ENCODE measurements at places on chromosomes 13 and 19.

DNA sequence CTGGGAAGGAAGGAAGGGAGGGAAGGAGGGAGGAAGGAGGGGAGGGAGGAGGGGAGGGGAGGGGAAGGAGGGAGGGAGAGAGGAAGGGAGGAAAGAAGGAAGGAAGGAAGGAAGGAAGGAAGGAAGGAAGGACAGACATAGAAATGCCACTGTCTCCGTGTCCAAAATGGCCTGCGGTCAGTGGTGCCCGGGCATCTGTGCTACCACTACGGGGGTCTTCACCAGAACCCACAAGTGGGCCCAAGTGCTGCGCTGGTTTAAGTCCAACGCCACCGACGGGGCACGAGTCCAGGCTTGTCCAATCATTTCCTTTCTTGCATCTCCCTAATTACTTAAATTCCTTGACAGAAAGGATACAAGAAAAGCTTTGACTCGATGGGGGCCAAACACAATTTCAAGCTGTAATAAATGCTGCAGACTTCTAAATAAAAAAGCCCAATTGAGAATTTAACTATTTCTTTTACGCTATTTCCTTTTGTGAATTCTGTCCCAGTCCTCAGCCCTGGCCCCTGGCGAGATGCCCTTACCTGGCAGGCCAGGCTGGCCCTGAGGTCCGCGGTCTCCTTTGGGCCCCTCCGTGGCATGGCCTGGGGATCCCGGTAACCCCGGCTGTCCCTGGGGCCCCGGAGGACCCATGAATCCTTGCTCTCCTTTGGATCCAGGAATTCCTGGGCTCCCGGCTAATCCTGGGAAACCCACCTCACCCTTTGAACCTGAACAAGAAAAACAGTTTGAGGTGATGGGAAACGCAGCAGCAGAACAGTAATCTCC lies 136.8 kb downstream of the COL4A1 start:
- H3K27me3 ChIP-seq, result no peaks in the 10 kb centered on the region
- DNase-seq, result no peak
- no peaks in the 10 kb centered on the region for H3K4me1 ChIP-seq

- no peak for DNase-seq
- no peak overlapping the region for H3K4me3 ChIP-seq
- H3K27me3 ChIP-seq, result no peaks in the 10 kb centered on the region
- H3K36me3 ChIP-seq, result no peaks in the 10 kb centered on the region
- no peaks in the 10 kb centered on the region for H3K4me1 ChIP-seq
Observed at GRCh38 chr13:76667551-76667950, 218.7 kb downstream of the KCTD12 start.

- no peak overlapping the region for H3K27ac ChIP-seq
- DNase-seq, result peak; percentile 91
- H3K27me3 ChIP-seq, result peaks cover 28% of the 10 kb centered on the region
- peaks cover 41% of the 10 kb centered on the region for H3K4me1 ChIP-seq
Observed at GRCh38 chr19:47240996-47241918, 10.3 kb upstream of the BBC3 start.

- peak within 1 kb of the TSS; percentile 70 for H3K4me3 ChIP-seq
- peak; percentile 71 for DNase-seq
Observed at GRCh38 chr19:33064792-33065550, at the start of gene RHPN2. TSS of gene RHPN2 (minus strand) at chr19:33064888. CDS start at chr19:33064852, 36 bp downstream.

GRCh38 chr19:18399008-18399407 lies 1.6 kb upstream of the LRRC25 start:
- H3K27me3 ChIP-seq, result peaks cover 61% of the 10 kb centered on the region
- H3K4me3 ChIP-seq, result no peak overlapping the region
- H3K4me1 ChIP-seq, result peaks cover 21% of the 10 kb centered on the region
- DNase-seq, result no peak

DNA sequence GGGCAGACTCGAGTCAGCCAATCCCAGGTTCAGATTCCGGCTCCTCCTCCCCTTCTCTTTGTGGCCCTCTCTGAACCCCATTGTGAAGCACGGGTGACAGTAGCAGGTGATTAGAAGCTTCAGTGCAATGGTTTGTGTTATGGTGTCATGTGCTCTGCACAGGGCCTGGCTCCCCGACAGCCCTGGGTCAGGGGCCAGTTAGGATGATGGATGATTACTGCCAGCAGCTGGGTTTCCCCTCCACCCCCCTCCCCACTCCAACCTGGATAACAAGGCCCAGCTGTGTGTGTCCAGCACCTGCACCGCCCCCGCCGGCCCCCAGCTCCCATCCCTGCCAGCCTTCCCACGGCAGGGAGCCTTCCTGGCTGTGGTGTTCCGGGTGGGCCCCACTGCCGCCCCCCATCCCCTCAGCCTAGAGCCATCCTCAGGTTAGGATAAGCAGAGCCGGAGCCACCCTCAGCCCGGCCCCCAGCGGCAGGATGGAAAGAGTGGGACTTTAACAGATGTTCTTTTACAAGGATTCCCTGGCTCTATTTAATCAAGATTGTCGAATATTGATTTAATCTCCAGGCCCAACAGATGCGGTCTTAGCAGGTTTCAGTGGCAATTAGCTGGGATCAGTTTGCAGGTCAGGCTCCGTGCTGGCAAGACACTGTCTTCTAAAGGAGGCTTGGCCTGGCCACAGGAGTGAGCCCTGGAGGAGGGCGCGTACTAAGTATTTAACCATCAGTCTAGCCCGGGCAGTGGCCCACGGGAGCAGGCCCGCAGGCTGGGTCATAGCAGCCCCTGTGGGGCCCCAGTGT lies 156.2 kb downstream of the SIPA1L3 start:
- H3K36me3 ChIP-seq, result peaks cover 3% of the 10 kb centered on the region
- no peak for DNase-seq
- no peak overlapping the region for H3K27ac ChIP-seq
- H3K4me3 ChIP-seq, result no peak overlapping the region
- H3K4me1 ChIP-seq, result peaks cover 22% of the 10 kb centered on the region

GRCh38 chr13:53073711-53074110 lies 45.1 kb downstream of the OLFM4 start:
- no peaks in the 10 kb centered on the region for H3K4me1 ChIP-seq
- H3K27ac ChIP-seq, result no peak overlapping the region
- no peak for DNase-seq
- no peak overlapping the region for H3K4me3 ChIP-seq
- H3K27me3 ChIP-seq, result no peaks in the 10 kb centered on the region
- no peaks in the 10 kb centered on the region for H3K36me3 ChIP-seq

- H3K4me1 ChIP-seq, result no peaks in the 10 kb centered on the region
- no peaks in the 10 kb centered on the region for H3K27me3 ChIP-seq
- no peak overlapping the region for H3K4me3 ChIP-seq
- H3K27ac ChIP-seq, result no peak overlapping the region
- DNase-seq, result no peak
Observed at GRCh38 chr19:29029268-29029958, 183.5 kb downstream of the UQCRFS1 start.

DNA sequence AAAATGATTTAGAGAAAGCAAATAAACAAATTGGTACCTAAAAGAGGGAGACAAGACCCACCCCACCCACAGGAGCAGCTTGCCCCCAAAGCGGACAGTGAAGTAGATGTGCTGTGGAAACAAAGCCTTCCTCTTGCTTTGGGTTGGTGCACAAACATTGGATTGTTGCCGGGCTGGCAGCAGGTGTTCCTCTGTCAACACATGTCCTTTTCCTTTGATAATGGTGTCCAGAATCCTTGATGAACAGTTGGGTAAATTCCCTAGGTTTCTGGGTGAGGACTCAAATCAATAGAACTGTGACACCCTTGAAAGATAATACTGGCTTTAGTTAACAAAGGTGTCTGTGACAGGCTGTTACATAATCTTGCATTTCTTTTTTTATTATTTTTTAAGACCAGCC lies 311.8 kb downstream of the SPRY2 start:
- H3K36me3 ChIP-seq, result no peaks in the 10 kb centered on the region
- H3K4me3 ChIP-seq, result no peak overlapping the region
- no peak for DNase-seq
- no peaks in the 10 kb centered on the region for H3K4me1 ChIP-seq

DNA sequence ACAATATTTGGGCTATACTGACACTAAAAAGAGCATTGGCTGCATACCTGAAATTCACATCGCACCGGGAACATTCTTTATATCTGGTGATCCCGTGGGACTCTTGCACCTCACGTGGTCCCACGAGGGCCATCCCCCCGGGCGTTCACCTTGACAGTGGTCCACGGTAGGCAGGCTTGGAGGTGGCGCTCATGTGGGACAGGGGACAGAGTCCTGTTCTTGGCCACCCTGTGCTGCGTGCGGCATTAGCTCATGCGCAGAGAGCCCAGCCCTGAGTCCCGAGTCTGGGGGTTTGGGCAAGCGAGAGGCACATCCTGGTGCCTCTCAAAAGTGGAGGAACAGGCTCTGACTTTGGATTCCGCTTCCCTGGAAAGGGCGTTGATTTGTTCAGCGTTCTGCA lies 7.5 kb downstream of the GAMT start:
- no peak overlapping the region for H3K27ac ChIP-seq
- peaks cover 11% of the 10 kb centered on the region for H3K4me1 ChIP-seq
- no peaks in the 10 kb centered on the region for H3K27me3 ChIP-seq
- H3K4me3 ChIP-seq, result no peak overlapping the region
- DNase-seq, result no peak

DNA sequence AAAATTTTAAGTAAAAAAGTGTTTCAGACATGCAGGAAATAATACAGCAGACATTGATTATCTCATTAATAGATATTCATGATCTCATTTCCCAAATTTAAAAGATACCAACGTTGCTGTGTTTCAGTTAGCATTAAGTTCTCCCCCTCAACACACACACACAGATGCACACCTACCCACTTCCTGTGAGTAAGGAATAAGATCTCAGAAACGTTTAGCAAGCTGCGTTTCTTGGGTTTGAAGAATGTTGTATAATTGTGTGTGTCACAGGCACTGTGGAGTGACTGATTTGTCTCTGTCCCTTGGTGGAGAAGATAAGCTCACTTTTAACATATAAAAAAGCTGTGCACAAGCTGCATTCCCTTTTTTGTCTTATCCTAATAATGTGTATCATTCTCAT lies 196.8 kb downstream of the PDS5B start:
- H3K4me3 ChIP-seq, result peak overlapping the region; percentile 58
- peaks cover 37% of the 10 kb centered on the region for H3K4me1 ChIP-seq
- peak overlapping the region; percentile 64 for H3K27ac ChIP-seq
- H3K27me3 ChIP-seq, result no peaks in the 10 kb centered on the region
- peak; percentile 37 for DNase-seq

GRCh38 chr19:43532571-43532961 lies 422 bp upstream of the ZNF575 start:
- H3K4me3 ChIP-seq, result peak overlapping the region; percentile 93
- no peaks in the 10 kb centered on the region for H3K27me3 ChIP-seq
- peak overlapping the region; percentile 97 for H3K27ac ChIP-seq
- H3K36me3 ChIP-seq, result peaks cover 11% of the 10 kb centered on the region
- DNase-seq, result peak; percentile 80

DNA sequence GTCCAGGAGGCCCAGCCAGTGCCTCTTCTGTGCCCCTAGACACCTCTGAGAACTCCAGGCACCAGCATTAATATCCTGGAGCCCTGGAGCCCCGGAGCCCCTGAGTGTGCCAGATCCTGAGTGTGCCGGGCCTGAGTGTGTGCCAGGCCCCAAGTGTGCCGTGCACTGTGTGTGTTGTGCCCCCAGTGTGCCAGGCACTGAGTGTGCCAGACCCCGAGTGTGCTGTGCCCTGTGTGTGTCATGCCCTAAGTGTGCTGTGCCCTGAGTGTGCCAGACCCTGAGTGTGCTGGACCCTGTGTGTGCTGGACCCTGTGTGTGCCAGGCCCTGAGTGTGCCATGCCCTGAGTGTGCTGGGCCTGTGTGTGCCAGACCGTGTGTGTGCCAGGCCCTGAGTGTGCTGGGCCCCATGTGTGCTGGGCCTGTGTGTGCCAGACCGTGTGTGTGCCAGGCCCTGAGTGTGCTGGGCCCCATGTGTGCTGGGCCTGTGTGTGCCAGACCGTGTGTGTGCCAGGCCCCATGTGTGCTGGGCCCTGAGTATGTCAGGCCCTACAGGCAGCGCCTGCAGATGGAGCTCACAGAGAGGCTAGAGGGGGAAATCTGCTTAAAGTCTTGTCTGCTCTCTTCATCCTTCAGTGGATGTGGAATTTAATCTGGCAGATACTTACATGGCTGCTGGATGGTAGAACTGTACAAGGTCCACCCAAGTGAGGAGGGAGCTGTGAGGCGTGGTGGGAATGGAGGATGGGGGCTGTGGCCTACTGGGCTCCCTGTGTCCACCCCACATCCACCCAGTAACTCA lies 53.9 kb downstream of the C13orf46 start:
- peaks cover 29% of the 10 kb centered on the region for H3K27me3 ChIP-seq
- H3K27ac ChIP-seq, result no peak overlapping the region
- H3K4me3 ChIP-seq, result no peak overlapping the region
- H3K4me1 ChIP-seq, result no peaks in the 10 kb centered on the region

Data from activated naive CD4-positive, alpha-beta T cell treated with anti-CD3 and anti-CD28 coated beads, Interleukin-2, amount 10 ng/mL, durations not matched to agents 7 days and 5 days (primary cell).